ENCODE measurements at places on chromosomes 2 and 18.

DNA sequence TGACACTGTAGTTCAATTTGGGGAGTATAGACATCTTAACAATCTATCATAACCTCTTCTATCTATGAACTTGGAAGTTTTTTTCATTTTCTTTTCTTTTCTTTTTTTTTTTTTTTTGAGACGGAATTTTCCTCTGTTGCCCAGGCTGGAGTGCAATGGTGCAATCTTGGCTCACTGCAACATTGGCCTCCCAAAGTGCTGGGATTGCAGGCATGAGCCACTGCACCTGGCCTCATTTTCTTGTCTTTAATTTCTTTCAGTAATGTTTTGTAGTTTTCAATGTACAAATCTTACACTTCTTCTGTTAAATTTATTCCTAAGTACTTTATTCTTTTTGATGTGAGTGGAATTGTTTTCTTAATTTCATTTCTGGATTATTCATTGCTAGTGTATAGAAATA, 14.6 kb downstream of the ASAP2 start:
- DNase-seq, result no peak

DNA sequence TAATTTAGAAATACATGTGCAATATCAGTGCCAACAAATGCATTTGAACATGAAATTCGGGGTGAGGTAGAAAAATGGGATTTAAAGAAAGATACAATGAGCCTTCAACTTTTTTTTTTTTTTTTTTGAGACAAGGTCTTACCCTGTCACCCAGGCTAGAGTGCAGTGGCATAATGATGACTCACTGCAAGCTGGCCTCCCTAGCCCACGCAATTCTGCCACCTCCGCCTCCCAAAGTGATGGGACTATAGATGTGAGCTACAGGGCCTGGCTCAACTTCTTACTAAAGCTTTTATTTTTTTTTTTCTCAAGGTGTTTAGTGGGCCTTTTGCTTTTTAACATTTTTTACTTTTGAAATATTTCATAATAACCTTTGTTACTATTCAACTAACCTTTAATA, 365.6 kb downstream of the LRRTM4 start:
- no peak for DNase-seq

DNA sequence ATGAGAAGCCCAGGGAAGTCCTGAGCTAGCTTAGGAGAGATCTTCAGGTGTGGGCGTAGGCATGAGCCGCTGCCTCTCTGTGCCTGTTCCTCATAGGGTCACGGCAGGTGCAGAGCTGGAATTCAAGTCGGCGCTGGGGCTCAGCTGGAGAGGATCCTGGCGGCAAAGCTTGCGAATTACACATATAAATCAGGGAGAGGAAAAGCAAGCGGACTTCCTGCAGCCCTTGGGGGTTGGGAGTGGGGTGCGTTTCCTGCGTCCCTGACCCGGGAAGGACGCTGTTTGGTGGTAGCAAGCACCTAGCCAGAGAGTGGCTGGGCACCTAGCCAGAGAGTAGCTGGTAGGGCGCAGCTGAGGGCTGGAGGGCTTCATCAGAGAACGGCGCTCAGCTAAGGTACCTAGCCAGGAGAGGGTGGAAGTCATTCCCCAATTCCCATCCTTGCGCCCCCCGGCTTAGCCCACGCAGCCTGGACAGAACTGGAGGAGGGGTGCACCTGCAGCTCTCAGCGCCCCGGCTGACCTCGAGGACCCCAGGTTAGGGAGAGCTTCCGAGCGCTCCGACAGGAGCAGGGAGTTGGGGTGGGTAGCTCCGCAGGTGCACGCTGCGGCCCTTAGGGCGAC, 459 bp upstream of the EFR3B start:
- no peak for DNase-seq

- DNase-seq, result no peak
These were observed 333.0 kb downstream of the TNS1 start for GRCh38 chr2:217669831-217670230.

GRCh38 chr2:162252153-162252552, 8.9 kb upstream of the FAP start:
- DNase-seq, result no peak

GRCh38 chr2:13230221-13230620, 513.5 kb downstream of the TRIB2 start:
- DNase-seq, result no peak

DNA sequence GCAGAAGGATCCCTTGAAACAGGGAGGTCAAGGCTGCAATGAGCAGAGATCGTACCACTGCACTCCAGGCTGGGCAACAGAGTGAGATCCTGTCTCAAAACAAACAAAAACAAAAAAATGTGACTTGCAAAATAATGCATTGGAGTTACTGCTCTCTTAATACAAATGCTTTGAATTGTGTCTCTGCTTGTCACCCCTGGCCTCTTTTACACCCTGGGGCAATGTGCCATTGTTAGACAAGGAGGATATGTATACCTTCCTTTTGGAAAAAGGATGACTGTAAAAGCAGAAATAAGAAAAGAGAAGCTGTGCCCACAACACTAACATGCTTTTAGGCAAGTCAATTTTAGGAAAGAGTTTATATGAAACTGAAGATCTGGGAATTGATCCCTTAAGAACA, 20.8 kb upstream of the C2orf74 start:
- DNase-seq, result no peak

DNA sequence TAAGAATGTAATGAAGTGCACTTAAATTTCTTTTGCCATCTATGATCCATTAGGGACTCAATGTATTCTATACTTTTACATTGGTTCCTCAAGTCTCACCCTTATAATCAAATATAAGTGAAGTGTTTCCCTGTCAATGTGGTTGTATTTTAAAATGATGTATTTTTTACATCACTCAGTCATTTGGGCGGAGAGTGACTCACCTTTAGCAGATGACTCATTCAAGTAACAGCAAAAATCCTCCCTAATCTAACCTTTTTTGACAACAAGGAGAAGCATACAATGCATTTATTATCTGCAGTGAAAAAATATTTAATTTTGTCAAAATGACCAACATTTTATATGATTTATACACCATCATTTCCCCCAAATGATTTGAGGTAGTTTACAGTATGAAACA, 94.4 kb downstream of the FANCL start:
- no peak for DNase-seq

GRCh38 chr2:8154936-8155335, 526.9 kb upstream of the ID2 start:
- DNase-seq, result no peak

All from amygdala (tissue), 56 donors.